ENCODE measurements at places on chromosomes 3 and 15. TPM values are rescaled to one million over a fixed set of nuclear protein-coding genes. Genes with fewer than 3 reads are reported as not detected.

Gene C3orf33
- 4.7 TPM for total RNA-seq

Gene PLSCR5
- total RNA-seq: not detected

Gene AMIGO3
- total RNA-seq: 0.35 TPM

Gene FEZF2
- total RNA-seq: not detected

Gene TRPM1
- not detected for total RNA-seq

Gene ROPN1
- not detected for total RNA-seq

Gene TICRR
- 2.4 TPM for total RNA-seq

Gene RFTN1
- 53.3 TPM for total RNA-seq

DNA sequence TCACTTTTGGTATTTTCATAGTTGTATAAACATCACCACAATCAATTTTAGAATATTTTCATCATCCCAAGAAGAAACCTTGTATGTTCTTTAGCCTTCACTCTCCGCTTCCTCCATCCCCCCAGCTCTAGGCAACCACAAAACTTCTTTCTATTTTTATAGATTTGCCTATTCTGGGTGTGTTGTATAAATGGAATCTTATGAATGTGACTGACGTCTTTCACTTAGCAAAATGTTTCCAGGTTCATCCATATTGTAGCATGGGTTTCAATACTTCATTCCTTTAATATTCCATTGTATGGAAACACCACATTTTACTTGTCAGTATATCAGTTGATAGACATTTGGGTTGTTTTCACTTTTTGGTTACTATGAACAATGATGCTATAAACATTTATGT lies 335.8 kb upstream of the GOLIM4 start:
- DNase-seq: no peak

DNA sequence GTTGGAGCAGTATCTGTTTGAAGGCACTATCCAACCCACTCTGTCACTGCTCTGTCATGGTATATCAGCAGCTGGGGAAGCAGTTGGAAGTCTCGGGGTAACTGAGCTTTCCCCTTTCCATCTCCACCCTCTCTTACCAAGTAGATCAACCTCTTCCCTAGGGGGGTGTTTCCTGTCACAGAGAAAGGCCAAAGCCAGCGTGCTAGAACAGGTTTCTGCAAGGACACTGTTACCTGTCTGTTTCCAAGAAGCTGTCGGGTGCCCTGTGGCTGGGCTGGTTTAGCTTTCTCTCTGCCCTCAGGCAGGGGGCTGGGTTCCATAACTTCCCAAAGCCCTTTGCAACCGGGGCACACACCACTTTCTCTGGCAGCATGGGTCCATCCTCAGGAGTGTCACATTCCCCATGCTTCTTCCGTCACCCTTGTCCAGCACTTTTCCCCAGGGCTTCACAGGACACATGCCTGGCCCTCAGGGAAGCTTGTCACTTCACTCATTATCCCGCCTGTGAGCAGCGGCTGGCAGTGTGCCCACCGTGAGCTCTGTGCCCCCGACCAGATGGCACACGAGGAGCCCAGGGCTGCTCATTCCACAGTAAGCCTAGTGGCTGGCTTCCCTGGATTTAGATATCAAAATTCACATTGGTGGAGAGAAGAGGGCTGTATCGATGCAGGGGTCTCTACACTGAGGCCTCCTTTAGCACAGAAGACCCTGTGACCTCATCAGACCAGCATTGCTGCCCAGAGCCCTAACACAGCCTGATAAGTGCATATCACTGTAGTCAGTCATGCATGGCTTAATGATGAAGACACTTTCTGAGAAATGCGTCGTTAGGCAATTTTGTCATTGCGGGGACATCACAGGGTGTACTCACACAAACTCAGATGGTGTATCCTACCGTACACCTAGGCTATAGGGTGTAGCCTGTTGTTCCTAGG lies 205.8 kb downstream of the SLCO3A1 start:
- no peak for DNase-seq

DNA sequence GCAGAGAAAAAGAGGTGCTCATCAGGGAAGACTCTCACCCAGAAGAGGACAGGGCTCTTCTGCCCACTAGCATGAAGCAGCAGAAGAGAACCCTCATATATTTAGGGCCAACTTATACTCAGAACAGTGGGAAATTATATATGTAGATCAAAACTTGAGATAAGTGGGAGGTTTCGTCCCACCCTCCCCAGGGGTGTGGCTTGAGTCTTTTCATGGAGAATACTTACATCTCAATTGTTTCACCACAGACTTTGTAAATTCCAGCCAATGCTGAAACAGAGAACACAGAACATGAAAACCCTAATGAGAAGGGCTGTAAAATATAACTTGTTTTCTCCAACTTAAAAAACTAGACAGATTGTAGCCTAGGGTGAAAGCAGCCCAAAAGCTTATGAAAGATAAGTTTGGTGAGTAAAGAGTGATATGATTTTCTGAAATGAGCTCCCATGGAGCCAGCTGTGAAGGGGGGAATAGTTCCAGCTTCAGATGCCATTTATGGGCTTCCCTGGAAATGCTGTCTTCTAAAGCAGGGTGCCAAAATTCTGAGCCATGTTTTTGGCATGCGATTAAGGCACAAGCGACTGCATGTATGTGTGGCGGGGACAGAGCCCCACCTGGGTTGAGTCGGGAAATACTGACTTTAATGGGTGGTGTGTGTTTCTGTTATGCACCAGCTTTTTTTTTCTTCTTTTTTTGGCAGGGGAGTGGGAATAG lies 92.9 kb downstream of the WDR76 start:
- DNase-seq: no peak

DNA sequence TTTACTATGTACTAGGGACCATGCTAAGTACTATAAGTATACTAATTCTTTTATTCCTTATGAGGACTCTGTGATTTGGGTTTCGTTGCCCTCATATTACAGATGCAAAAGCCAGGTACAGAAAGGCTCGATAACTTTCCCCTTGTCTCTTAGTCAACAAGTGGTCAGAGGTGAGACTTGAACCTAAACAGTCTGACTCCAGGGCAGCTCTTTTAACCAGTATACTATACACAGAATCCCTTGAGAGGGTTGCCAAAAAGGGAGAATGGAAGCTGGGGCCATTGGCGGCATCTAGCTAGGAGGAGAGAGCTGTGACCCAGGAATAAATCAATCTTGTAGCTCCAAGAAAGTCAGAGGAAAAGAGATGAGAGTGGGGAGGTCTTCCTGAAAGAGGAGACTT lies 92.4 kb downstream of the TOP2B start:
- DNase-seq: no peak

DNA sequence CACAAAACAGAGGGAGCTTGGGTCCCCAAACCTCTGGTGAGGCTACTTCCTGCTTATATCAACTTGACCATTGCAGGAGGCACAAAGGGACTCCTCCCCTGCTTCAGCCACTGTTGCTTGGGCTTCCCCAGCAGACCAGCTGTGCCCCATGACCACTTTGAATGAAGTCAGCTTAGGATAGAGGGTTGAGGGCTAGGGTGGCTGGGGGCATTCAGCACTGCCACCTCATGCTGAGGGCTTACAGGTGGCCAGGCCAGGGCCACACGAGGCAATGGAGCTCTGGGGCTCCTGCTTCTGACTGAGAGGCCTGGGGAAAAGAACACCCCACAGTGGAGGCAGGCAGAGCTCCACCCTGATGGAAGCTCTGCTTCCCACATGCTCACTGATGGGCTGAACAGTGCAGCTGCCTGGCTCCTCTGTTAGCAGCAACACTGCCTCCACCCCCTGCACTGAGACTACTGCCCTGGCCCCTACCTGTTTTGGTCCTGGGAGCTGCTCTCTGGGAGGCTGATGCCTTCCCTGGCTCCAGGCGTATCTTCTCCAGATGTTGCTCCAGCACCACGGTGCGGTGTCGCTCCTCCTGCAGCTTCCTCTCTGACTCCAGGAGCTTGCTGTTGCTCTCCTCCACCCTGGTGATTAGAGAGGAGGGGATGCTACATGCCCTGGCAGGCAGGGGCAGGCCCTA lies 10.2 kb upstream of the HHATL start:
- peak; percentile 87 for DNase-seq

DNA sequence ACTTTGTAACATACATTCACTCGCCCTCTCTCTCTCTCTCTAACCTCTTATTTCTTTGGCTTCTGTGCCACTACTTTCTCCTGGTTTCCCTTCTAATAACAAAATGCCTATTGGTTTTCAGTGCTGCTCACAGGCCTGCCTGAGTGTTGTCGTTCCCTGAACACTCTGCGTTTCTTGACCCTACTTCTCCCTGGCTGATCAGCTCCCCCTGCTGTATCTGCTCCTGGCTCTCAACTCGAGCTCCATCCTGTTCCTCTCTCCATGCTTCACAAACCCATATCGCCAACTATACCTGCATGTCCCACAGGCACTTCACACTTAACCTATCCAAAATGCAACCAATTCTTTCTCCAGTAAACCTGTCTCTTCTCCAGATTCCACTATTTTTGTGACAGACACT lies 111.4 kb downstream of the OPA1 start:
- no peak for DNase-seq

GRCh38 chr3:2354702-2355101 lies 256.0 kb downstream of the CNTN4 start:
- DNase-seq: no peak

- DNase-seq: no peak
Measured at GRCh38 chr15:25832158-25832557, 31.0 kb downstream of the ATP10A start.

DNA sequence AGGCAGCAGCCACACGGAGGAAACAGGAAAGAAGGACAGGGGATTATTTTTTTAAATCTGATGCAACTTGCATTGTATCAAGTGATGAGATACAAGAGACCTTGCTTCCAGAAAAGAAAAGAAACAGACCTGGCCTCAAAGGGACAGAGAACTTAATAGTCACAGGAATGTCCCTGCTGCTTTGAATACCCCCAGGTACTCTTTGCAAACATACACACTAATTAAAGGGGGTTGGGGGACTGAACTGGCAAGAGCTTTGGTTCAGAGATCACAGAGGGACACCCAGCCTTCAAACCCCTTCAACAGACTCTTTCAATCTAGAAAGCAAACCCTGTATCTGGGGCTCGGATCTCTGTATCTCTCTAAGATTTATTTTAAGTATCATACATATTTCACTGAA lies 18.0 kb downstream of the TNIK start:
- DNase-seq: no peak

DNA sequence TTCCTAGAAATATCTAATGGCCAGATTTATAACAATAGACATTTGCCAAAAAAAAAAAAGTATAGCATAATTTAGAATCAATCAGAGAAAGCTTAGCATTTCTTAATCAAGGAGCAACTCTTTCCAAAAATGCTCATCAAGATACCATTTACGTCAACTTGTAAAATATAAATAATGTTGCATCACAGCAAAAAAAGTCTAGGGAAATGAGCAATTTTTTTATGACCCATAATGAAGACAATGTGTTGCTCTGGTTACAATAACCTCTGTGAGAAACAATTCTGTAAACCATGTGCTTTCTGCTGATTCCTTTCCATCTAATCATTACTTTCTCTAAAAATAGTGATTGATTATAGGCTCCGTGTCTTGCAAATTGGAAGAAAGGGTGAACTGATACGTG lies 36.3 kb downstream of the KBTBD8 start:
- DNase-seq: no peak

GRCh38 chr3:141371882-141372281 lies 3.6 kb downstream of the ZBTB38 start:
- DNase-seq: no peak

DNA sequence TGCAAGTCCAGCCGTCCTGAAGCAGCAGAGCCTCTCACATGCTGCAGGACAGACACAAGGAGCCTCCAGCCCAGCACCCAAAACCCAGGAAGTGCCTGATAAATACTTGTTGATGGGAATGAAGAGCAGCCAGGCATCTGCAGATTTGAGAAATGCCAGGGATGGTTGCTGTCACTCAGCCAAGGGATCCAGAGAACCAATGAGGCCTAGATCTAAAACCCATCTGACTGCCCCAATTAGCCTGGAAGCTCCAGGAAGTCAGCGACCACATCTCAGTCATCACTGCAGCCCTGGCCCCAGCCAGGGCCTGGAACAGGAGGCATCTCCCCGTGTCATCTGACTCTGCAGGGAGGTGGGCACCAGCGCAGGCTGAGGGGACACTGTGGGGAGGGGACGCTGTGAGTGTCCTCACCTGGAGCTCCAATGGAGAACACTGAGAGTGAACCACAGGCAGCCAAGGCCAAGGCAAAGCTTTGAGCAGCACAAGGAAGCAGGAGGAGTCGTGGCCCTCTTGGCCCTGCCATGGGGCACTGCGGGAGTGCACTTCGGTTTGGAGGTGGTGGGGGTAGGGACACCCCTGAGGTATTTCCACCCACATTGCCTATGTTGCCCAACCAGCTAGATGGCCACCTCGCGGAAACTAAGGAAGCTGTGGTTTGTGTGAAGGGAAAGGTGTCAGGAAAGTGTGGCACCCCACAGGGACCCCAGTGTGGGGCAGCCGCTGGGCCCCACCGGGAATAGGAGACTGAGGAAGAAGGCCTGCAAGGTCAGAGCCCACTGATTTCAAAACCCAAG lies 229.5 kb downstream of the VPS13C start:
- no peak for DNase-seq

DNA sequence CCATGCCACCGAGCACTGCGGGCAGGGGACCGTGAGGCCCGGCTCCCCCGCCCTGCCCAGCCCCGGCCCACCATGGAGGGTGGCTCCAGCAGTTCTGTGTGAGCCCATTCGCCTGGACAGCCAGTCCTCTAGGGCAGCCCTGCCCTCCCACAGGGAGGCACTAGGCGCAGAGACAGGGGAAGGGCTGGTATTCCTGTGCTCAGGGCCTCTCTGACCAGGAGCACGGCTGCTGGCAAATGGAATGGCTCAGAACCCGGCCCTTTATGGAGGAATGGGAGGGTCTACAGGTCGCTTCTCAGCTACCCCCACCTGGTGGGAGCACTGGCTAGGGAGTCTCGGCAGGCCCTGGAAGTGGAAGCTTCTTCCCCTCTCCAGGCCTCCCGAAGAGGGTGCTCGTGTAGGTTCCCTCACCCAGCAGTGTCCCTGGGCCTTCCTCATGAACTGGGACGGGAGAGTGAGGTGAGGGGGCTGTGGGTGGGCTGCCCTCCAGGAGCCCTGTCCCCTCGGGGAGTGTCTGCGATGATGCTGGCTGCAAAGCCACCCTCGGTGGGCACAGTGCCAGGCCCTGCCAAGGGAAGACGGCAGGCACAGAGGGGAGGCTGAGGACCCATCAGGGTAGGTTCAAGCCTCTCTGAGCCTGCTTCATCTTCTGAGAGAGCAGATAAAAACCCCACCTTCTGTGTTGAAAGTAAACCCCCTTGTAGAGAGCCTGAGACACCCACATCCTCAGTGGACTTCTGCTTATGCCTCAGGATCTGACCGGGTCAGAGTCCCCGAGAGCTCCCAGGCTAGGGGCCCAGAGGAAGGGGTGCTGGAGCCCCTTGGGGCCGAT lies 1.5 kb downstream of the MELTF start:
- no peak for DNase-seq

- DNase-seq: no peak
Measured at GRCh38 chr3:182755308-182755707, 38.0 kb upstream of the ATP11B start.

DNA sequence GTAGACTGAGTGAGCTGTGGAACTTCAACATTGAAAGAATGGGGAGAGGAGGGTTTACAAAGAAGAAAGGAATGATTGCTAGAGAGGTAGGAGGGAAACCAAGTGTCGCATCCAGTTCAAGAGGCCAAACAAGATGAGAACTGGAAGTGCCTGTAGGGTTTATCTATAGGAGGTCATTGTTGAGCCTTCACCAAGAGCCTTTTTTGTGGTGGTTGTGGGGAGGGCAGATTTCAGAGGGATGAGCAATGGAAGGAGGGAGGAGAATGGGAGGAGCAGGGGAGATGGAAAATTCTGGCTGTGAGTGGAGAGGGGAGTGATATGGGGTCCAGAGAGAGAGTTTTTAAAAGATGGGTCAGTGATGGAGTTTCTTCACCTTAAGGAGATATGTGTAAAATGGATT lies 8.5 kb downstream of the PDIA5 start:
- DNase-seq: no peak
